ENCODE measurements at places on chromosomes 7 and 10.
A peak's percentile ranks its signal among the peaks of the same experiment; 100 is the strongest.

DNA sequence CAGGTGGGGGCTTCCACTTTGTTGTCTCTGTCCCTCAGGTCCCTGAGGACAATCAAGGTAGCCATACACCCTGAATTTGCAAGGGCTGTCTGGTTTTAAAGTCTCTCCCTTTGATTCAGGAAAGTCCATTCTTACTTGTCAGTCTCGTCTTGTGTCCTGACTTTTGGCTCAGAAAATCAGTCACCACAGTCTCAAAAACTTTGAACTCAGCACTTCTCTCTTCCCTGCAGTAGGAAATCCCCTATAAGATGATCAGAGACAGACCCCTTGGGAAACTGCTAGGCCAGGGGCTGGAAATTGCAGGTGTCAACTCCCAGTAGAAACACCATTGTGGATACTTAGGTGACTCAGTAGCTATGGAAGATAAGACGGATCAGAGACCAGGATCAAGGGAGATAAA lies 73.1 kb downstream of the CDC123 start:
- no peak for DNase-seq

- no peak for DNase-seq
Measured at GRCh38 chr10:19877466-19878255, 61.4 kb downstream of the PLXDC2 start.

DNA sequence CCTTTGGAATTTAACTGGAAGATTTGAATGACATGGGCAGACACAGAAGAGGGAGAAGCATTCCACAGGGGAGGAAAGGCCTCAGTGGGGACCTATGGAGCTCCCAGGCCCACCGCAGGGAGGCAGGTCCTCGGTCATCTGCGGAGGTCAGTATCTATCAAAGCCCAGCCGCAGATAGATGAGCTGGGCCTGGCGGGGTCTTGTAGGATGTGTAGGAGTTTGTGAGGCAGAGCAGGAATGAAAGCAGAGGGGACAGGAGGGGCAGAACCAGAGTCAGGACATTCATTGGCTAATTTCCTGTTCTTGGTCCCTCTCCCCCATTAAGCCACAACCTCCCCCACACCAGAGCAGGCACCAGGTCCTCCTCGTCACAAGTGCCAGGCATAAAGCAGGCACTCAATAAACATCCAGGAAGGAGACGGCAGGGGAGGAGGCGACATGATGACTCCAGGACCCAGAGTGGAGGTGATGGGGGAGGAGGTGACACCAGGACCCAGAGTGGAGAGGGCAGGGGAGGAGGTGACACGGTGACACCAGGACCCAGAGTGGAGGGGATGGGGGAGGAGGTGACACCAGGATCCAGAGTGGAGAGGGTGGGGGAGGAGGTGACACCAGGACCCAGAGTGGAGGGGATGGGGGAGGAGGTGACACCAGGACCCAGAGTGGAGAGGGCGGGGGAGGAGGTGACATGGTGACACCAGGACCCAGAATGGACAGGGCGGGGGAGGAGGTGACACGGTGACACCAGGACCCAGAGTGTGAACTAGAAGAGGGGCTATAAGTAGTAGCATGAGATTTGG lies 83.7 kb upstream of the PDGFA start:
- DNase-seq: no peak

- DNase-seq: no peak
Measured at GRCh38 chr7:107924841-107925504, 34.0 kb downstream of the DLD start.

- DNase-seq: peak; percentile 26
Measured at GRCh38 chr10:100878291-100878910, 34.4 kb upstream of the SLF2 start.

DNA sequence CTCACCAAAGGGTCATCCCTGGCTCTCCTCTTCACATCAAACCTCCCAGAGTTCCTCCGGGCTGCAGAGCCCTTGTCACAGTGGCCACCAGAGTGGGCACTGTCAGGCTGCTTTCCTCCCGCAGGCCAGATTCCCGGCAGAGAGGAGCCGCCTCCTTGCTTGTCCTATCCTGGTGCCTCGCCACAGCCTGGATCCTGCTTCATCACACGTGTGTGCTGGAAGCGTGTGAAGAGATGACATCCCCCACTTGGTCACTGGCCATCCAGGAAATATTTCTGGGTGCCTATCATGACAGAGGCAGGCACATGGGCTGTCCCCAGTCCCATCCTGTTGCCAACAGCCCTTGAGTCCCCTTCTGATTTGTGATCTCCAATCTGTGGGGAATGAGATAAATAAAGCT lies 15.0 kb downstream of the INSIG1 start:
- DNase-seq: no peak

DNA sequence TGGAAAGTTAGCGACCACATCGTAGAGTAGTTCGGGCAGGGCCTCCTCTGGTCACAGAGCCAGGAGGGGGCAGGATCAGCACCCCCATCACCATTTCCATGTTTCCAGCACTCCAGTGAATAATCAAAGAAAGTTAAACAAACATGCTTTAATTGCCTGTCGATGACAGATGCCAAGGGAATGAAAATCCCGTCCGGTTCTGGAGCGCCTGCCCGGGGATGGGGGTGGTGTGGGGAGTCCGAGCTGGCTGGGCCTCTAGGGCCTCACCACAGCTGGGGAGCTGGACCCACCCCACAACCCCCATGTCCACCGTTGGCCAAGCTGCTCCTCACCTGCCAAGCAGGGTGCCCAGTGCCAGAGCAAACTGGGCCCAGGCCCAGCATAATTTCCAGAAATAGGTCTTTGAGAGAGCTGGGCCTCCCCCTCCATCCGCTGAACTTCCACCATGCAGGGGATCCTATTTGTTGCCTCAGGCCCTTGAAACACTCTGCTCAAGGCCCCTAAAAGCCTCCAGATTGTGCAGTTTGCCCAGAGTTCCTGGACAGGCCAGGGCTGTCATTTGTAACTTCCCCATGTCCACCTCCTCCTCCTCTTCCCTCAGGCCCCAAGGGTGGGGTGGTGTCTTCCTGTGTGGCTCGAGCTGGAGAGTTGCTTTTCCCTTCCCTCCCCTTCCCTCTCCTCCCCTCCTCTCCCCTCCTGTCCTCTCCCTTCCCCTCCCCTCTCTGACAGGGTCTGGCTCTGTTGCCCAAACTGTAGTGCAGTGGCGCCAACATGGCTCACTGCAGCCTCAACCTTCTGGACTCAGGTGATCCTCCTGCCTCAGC lies 101.0 kb downstream of the MYL10 start:
- DNase-seq: no peak

- no peak for DNase-seq
Measured at GRCh38 chr10:25934621-25935139, 651 bp downstream of the MYO3A start.

DNA sequence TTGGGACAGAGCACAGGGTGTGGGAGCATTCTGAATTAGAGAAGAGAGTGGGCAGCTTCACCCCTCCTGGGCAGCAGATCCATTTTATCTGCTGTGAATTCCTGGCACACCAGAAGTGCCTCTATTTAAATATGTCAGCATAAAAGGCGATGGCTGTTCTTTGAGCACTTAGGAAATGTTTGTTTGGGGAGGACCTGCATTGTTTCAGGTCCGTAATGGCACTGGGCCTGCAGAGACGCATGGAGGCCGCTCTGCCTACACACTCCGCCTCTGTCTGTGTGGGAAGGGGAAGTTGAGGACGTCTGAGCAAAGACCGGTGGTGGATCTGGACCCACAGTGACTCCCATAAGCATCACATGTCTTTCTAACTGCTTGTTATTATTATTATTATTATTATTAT lies 253.2 kb downstream of the CAMK1D start:
- no peak for DNase-seq

GRCh38 chr7:94059746-94060145 lies 55.6 kb upstream of the BET1 start:
- DNase-seq: no peak

DNA sequence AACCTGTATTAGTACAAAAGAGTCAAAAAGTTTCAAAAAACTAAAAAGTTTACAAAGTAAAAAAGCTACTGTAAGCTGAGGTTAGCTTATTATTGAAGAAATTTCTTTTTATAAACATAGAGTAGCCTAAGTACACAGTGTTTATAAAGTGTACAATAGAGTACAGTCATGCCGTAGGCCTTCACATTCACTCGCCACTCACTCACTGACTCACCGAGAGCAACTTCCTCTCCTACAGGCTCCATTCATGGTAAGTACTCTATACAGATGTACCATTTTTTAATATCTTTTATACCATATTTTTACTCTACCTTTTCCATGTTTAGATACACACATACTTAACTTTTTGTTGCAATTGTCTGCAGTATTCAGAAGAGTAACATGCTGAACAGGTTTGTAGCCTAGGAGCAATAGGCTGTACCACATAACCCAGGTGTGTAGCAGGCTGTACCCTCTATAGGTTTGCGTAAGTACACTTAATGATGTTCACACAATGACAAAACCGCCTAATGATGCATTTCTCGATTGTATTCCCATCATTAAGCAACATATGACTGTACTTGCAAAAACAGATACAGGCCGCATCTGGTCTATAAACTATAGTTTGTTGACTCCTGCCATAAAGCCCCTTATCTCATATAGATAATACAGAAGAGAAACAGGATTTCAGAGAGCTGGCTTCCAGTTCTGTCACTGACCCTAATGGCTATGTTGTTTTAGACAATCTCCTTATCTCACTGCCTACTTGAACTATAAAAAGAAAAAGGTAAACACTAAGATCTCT lies 438.8 kb downstream of the HTR7 start:
- DNase-seq: no peak

GRCh38 chr7:2281541-2281940 lies 32.7 kb downstream of the SNX8 start:
- DNase-seq: no peak

GRCh38 chr7:1706381-1706720 lies 36.3 kb downstream of the ELFN1 start:
- no peak for DNase-seq

DNA sequence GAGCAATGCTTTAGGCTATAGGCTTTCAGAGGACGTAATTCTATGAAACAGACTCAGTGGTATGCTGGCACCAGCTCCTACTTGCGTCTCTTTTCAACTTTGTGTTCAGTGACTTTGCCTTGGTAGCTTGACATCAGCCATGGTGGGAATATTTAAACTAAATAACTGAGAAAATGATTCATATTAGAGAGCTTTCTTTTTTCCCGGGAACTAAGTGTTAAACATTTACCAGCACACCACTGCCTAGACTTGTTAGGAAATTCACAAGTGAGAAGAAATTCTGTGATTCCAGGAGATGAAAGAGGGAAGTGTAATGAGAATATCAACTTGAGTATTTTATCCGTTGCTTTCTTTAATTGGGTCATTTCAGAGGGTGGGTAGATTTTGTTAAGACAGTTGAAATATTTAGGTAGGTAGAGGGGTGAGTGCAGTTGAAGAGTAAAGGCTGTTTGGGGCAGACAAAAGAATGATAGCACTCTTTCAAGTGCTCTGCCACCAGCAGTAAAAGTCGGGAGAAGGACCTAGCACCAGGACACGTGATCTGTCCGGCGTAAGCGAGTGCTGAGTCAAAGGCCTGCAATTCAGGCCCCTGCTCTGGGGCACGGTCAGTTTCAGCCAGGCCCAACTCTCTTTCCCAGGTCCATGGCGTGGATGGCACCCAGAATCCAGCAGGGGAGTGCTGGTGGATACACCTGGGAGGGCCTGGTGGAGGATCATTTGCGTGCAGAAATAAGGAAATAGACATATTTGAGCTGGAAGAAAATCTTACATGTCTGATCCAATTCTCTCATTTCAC lies 206.3 kb downstream of the SNX10 start:
- no peak for DNase-seq

- DNase-seq: no peak
Measured at GRCh38 chr10:124516746-124517397, 55.2 kb downstream of the LHPP start.

GRCh38 chr7:151157645-151158329 lies 9.7 kb downstream of the GBX1 start:
- DNase-seq: no peak

DNA sequence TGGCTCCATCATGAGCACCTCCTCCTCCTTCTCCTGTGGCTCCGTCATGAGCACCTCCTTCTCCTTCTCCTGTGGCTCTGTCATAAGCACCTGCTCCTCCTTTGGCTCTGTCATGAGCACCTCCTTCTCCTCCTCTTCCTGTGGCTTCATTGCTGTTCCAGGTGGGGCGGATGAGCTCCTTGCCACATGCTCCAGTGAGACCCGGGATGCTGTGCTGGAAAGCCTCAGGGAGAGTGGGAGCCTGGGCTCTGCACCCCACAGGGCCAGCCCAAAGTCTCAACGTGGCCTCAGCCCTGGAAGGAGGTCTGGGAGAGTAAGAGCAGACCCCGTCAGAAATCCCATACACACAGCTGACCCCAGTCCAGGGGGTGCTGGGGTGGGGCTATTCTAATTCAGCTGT lies 380.7 kb downstream of the TCERG1L start:
- no peak for DNase-seq

- DNase-seq: no peak
Measured at GRCh38 chr7:149733924-149734790, 39.2 kb downstream of the ZNF467 start.

DNA sequence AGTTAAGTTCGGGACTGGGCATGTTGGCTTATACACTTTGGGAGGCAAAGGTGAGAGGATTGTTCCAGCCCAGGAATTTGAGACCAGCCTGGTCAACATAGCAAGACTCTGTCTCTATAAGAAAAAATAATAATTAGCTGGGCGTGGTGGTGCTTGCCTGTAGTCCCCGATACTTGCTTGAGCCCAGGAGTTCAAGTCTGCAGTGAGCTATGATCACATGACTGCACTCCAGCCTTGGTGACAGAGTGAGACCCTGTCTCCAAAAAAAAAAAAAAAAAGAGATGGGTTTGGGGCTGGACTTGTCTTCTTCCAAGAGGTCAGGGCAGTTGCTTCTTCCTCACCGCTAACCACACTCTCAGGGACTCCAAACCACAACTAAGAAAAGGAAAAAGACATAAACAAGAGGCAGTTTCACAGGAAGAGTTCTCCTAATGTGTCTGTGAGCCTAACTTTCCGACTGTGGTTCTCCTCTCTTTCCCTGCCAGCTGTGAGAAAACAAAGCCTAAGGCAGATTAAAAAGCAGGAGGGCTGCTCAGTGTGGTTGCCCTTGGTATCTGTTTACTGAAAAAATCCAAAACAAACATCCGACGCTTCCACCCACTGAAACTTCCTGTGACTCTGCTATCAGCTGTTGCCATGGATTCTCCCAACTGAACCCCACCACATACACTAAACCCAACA lies 2.4 kb upstream of the SERPINE1 start:
- no peak for DNase-seq

GRCh38 chr10:76036111-76036940 lies 604.9 kb downstream of the LRMDA start:
- DNase-seq: no peak

GRCh38 chr7:38858259-38858884 lies 50.6 kb downstream of the VPS41 start:
- no peak for DNase-seq

- no peak for DNase-seq
Measured at GRCh38 chr7:73893342-73894101, 32.6 kb downstream of the TMEM270 start.

- no peak for DNase-seq
Measured at GRCh38 chr10:97736403-97736901, 476 bp upstream of the ZFYVE27 start.
